ENCODE measurements at places on chromosomes 7 and 10.

DNA sequence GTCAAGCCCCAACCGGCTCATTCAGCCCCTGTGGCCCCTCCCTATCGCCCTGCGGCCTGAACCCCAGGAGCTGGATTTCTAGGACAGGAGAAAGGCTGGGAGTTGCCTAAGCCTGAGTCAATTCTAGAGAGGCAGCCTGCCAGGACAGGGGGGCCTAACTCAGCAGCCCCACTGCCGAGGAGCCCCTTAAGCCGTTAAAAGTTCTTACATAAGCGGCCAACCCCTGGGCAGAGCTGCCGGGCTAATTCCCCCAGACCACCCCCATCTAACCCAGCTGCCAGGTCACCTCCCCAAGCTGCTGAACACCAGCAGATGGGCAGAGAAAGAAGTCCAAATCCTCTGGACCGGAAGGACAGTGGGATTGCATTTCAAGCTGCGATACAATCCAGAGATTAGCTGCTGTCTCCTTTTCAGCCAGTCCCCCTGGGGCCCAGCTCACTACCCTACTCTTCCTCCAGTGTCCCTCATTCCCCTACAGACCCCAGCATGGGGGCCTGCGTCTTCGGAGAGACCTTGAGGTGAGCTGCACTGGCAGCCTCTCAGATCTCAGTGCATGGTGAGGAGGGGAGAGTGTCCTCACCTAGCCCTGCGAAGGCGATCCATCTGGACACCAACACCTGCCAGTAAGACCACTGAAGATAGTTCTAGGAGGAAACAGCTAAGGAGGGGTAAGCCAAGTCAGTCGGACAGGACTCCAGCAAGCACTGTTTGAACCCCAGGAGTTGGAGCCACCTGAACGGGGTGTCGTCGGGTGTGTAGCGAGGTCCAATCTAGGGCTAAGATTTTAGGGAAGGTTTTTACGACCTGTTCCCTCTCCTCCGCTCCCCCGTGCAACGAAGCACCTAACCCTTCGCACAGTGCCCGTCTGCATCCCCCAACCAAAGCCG, 830 bp downstream of the IMPDH1 start:
- no peak for DNase-seq

- no peak for DNase-seq
These were observed 7.2 kb upstream of the RELN start for GRCh38 chr7:103996639-103997038.

- DNase-seq, result no peak
These were observed 71.5 kb downstream of the ZNF92 start for GRCh38 chr7:65444899-65445823.

- no peak for DNase-seq
These were observed 51.4 kb upstream of the SCIN start for GRCh38 chr7:12518920-12519681.

DNA sequence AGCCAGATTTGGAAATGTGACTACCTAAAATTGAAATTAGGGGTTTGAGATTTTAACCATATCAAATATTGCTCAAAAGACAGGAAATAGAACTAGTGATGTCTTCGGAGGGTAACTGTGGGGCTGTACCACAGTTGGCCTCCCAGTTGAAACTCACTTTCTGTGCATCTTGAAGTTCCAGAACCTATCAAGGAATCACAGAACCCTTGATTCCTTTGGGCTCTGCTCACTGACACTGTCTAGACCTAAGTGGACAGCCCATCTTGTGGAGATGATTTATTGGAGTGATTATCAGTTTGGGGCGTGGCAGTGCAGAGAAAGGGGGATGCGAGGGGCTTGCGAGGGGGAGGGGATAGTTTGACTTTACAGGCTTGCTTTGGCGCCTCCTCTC, 134.2 kb upstream of the GJD4 start:
- DNase-seq, result no peak

DNA sequence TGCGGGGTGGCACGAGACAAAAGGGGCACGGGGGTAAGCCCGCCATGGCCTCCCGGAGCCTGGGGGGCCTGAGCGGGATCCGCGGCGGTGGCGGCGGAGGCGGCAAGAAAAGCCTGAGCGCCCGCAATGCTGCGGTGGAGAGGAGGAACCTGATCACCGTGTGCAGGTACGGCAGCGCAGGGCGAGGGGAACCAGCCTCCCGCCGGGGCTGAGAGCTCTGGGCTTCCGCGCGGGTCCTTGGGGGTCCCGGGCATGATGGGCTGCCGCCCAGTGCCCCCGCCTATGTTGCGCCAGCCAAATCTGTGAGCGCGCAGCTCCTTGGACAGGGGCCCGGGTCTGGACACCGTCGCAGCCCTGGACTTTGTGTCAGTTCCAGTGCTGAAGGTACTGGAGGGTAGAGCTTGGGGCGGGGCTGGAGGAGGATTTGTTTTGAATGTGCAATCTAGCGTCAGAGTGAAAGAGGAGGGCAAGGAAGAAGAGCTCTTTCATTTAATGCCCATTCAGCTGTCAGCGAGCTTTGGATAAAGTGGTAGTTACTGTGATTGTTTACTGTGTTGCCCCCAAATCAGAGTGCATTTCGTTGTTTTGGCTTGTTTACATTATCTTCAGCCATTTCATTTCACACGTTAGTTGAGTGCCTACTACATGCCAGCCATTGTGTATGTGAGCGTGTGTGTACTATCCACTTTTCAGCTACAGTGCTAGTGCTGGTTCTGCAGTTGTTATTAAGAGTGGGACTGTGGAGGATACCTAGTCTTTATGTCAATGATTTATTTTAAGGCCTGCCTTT, 777 bp downstream of the RUNDC3B start:
- peak; percentile 17 for DNase-seq

GRCh38 chr10:5589661-5590511, 65.1 kb downstream of the CALML3 start:
- DNase-seq, result no peak

- DNase-seq, result no peak
These were observed 24.5 kb upstream of the SLC26A3 start for GRCh38 chr7:107827501-107827900.

DNA sequence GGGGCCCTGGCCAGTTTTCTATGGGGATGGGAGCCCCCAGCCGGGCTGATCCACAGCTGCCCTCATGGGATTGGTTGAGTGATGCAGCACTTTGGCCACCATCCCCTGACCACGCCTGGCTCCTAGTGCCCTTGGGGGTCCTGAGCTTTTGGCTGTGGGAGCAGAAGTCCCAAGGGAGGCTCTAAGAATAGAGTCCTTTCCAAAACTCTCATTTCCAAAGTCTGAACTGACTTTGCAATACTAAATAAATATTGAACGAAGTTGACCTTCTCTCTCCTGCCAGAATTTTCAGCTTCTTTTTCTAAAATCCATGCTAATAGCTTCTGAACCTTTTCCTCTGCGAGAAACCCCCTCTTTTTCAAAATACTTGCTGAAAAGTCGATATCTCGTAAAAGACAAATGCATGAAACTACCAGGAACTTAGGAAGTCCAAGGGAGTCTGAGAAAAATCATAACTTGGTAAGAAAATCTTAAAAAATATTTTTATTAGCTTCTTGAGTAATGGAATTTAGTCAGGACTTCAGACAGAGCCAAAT, 62.7 kb upstream of the IGFBP3 start:
- no peak for DNase-seq

DNA sequence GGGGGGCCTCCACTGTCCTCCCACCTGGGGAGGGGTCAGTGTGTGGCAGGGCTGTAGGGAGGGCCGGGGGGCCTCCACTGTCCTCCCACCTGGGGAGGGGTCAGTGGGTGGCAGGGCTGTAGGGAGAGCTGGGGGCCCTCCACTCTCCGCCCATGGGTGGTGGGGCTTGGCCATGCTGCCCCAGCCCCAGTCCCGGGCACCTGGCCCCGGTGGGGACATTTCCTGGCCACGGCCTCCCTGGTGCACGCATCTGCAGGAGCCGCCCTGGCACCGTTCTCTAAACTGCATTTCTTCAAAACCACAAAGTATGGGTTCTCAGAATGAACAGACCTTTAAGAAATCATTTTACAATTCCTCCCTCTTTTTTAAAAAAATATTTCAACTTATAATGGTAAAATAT, 89.3 kb upstream of the PDGFA start:
- no peak for DNase-seq

GRCh38 chr7:83492802-83493201, 156.1 kb downstream of the SEMA3E start:
- no peak for DNase-seq

DNA sequence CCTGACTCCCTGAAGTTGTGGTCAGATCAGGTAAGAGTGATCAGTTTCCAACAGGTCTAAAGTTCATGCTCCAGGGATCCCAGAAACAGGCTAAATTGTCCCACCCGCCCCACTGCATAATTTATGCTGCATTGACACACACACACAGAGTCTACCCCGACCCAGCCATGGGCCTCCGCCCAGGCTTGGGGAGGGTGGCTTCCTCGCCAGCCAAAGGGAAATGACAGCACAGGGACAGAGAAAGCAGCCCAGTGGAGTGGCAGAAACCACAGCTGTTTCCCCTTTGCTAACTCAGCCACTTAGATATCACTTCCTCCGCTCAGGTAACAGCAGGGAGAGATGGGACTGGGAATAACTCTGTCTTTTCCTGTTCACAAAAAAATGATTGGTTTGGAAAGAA, 9.4 kb downstream of the SH3PXD2A start:
- DNase-seq, result no peak

DNA sequence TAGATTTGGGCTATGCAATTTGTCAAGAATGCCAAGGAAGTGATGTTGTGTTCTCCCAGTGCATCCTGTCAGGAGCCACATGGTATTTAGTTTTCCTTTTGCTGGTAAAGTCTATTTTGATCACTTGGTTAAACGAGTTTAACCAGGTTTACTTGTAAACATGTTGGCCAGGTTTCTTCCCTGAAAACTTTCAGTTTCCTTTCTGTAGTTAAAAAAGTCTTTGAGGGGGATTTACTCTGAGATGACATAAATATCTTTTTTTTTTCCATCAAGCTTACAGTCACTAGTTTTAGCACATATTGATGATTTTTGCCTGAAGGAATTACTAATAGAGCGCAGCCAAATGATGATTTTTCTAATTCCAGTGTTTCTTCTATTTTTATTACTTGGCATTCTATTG, 320.5 kb downstream of the PHF14 start:
- no peak for DNase-seq

DNA sequence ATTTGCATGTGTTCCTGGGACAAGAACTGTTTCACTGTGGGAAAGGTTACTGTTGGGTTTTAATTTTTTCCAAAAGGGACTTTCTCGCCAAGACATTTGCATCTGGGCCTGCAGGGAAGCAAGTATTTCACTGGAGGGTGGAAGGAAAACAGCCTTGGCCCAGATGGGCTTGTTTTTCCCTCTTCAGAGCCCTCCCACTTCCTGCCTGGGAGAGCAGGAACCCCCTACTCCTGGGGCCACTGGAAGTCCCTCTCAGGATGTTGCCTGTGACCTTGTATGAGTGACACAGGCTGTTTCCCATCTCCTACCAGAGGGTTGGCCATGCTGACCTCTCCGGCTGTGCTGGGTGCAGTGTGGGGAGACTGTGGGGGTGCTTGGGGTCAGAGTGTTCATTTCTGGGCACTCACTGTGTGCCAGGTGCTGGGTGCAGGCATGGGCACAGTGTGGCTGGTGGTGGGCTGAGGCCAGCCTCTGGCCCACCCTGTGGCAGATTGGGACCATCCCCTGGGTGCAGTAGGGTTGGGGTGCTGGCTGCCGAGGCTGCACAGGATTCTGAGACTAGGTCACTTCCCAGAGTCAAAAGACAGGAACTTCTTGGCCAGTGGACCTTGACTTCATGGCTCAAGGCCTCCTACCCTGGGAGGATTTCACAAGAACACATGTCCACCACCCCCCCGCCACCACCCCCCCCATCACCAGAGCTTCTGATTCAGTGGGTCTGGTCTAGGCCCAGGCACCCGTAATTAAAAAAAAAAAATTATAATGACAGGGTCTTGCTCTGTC, 10.2 kb downstream of the TSPAN15 start:
- DNase-seq, result no peak

Data from NCI-H1105 (cell line).